ENCODE measurements at places on chromosomes 3 and 15.

GRCh38 chr3:38662544-38662943, 13.1 kb upstream of the SCN5A start:
- peak; percentile 61 for DNase-seq

GRCh38 chr15:80151148-80151547, 1.7 kb upstream of the FAH start:
- no peak for DNase-seq

DNA sequence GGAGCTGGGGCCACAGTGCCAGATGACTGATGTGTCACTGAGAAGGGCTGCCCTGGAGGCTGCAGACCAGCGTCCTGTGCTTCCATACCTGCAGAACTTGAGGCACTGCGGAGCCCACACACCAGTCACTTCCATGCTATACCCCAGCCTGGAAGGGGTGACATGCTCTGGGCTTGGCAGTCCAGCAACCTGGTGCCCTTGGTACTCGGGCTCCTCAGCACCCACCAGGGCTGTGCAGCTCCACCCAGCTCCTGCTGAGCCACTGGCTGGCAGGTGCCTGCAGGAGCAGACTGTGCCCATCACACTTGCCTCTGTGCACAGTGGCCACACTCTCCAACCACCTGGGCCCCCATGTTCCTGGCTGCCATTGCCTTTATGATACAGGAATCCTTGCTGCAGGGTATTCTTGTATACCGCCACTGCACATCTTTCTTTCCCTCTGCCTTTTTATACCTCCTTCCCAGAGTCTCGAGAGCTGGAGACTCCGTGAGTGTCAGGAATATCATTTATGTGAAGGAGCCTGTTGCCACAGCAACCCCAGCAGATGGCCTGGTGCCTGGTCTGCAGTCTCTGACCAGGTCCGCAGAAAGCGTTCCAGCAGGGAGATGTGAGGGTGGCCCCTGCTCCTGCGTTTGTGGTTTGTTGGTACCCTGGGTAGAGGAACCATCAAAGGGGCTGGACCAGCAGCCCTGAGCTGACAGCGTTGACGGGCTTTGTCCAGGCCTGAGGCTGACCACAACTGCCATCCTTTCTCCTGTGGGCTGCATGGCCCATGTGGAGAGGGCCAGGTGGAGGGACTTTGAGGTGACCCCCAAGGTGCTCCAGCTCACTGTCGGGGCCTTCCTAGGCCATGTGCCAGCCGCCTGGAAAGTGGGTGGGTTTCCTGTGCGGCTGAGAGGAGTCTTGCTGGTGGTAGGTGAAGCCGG, 93.4 kb upstream of the PLXNA1 start:
- DNase-seq = no peak

- no peak for DNase-seq
Measured at GRCh38 chr3:5729852-5730251, 542.3 kb downstream of the EDEM1 start.

- DNase-seq = peak; percentile 90
Measured at GRCh38 chr15:45121706-45122417, 7.7 kb downstream of the DUOXA2 start.

- DNase-seq = peak; percentile 56
Measured at GRCh38 chr3:38131621-38132369, 5.1 kb downstream of the ACAA1 start.

- DNase-seq = peak; percentile 63
Measured at GRCh38 chr3:108218811-108219210, 3.4 kb downstream of the IFT57 start.

DNA sequence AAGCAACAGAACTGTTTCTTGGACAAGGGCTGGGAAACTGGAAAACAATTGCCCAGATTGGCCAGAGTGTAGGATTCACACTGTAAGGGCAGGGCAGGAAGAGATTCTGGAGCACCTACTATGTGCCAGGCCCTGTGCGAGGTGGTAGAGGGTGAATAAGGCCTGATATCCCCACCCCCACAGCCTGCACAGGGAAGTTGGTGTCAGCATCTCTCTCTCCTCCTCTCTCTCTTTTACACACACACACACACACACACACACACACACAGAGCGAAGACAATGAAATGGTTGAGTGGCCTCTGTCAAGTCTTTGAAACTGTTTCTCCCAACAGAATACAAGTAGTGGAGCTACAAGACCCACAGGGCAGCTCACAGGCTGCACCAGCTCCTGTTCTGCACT, 47.1 kb upstream of the SLCO2A1 start:
- DNase-seq = no peak

GRCh38 chr3:147615035-147615434, 205.9 kb downstream of the ZIC1 start:
- DNase-seq = no peak

DNA sequence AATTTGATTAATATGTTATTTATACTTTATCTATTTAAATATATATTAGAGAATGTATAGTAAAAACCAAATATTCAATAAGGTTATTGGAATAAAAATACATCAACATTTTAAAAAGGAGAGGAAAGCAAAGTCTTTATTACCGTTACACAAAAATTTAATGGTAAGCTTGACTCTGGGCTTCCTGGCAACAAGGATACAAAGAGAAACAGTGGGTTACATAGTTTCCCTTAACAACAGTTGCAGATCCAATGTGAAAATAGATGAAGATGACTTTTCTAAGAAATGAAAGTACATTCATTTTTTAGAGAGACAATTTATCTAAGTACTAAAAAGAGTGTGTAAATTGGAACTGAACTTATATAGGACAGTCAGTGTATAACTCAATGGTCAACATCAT, 6.0 kb upstream of the PHLDB2 start:
- DNase-seq = no peak

DNA sequence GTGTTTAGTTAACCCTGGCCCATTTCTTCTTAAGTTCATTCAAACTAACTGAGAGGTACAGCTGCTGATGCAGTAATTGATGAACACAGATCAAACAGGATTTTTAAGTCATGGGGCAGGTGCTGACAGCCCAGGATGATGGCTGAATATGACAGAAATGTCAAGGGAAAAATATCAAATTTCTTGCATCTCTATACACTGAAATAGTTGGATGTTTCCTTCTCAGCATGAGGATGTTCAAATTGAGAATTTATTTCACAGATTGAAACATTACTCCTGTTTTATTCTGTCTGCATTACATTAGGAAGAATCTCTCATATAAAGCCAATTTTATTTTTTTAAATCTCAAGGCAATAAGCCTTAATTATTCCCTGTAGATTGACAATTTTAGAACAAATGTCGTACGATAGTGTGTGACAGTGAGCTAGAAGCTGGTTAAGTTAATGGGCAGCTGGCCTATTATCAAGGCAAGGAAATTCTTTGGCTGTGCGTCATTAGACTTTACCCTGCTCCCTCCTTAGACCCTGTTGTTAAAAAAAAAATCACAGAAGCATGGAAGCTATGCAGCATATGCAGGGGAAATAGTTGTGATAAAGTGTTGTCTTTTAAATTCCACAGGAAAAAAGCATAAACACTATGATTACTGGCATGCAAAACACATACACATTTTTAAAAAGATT, 183.8 kb upstream of the KCNMB2 start:
- DNase-seq = peak; percentile 94

- DNase-seq = peak; percentile 70
Measured at GRCh38 chr3:10981961-10982360, 10.6 kb upstream of the SLC6A1 start.

- DNase-seq = no peak
Measured at GRCh38 chr3:194877291-194878119, 191.8 kb downstream of the FAM43A start.

DNA sequence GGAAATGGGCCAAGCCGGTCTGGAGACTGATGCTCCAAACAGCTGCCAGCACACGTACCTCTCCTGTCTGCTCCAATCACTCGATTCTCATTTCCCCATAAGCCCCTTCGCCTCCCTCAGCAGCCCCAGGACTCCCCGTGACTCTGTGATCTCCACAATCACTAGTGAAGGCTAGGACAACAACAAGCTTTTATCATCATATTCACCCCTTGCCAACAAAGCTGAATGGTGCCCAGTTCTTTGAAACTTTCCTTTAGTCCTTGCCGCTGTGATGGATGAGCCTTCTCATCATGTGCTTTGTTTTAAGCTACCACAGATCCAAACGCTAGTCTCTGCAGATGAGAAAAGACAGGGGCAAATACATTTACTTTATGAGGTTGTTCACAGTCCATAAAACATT, 242.0 kb downstream of the SV2B start:
- DNase-seq = no peak

DNA sequence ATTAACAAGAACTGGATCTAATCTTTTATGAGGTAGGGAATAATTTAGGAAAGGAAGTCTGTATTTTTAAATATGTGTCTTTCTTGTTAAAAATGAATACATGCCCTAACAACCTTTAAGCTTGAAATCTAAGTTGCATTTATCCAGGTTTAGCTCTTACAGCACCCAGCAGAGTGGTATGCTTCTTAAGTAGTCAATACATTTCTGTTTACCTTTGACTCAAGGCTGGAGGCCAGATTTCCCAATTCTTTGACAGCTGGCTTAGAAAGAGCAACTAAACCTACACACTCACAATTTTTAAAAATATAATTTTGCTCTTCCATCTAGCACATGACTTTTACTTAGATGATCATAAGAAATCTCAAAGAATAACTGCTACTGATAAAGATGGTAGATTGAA, 148.9 kb downstream of the DPH6 start:
- DNase-seq = no peak

GRCh38 chr3:38475716-38476115, 20.4 kb upstream of the EXOG start:
- DNase-seq = no peak

DNA sequence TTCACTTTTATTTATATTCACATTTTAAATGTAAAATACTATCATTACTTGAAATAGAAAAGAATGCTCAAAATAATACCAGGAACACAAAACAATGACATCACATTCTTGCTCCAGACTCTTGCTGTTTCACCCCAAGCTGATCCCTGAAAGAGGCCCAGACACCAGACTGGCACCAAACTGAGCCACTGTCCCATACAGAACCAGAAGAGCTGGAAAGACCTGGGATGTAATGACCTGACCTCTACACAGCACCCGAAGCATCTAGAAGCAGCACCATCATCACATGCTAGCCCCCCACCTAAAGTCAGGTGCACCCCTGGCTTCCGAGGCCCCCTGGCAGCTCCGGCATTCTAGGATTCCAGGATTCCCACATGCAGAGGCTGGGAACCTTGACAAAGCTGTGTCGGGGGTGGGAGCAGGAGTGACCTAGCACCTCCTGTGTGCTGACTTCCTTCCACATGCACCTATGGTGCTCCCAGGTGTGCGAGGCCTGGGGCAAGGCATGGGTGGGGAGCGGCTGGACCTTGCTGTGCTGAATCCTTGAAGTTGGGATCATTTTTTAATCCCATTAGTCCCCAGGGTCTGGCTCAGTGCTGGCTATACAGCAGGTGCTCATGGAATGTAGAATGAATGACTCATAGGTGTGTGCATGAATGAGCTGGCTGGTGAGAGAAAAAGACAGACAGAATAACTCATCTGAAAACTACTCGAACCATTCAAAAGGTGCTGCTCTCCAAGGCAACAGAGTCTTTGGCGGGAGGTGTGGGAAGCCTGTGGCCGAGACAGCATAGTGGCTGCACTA, 144.7 kb upstream of the IQSEC1 start:
- DNase-seq = no peak

DNA sequence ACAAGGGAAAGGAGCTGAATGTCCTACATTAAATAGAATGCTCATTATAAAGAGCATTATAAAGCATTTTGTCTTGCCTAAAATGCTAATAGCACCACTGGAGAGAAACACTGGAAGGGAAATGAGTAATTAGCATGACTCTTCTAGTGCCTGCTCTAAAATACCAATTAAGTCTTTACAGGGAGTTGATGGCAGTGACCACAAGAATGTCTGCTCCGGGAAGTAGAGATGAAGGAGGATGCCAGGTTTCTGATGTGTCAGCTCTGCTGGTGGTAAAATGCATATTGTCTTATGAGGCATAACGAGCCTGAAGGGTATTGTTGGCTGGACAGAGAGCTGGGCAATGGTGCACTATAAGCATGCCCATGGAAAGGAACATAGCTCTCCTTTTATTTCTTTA, 49.5 kb downstream of the MYLK start:
- DNase-seq = peak; percentile 86

GRCh38 chr3:123154020-123154985, 47.4 kb upstream of the SEC22A start:
- no peak for DNase-seq

DNA sequence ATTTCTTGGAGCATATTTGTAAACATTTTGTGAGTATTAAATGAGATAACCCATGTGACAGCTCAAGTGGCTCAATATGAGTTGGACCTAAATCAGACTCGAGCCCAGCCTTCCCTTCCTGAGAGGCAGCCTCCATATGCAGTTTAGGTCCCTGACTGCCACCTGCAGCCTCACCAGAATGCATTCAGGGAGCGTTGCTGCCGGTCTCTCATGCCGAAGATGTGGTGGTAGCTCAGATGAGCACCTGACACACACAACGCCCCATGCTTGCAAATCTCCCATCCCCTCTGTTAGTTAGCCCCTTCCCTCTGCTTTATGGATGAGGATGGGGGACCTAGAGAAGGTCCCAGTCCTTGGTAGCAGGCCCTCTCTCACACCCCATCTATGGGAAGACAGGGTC, 9.2 kb downstream of the ST6GAL1 start:
- no peak for DNase-seq

DNA sequence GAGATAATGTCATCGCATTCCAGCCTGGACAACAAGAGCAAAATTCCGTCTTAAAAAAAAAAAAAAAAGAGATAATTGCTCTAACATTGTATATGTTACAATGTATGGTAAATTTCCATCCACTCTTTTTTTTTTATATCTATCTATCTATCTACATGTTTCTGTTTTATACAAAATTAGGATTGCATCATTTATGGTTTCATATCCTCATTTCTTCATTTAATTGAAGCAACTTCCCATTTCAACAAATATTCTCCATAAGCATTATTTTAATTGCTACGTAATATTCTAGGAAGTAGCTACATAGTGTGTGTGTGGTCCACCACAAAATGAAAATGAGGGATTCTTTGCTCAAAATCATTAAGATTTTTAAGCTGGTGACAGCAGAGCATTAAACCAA, 18.4 kb downstream of the RBP1 start:
- DNase-seq = no peak

GRCh38 chr15:70090436-70091296, 7.1 kb downstream of the TLE3 start:
- no peak for DNase-seq

DNA sequence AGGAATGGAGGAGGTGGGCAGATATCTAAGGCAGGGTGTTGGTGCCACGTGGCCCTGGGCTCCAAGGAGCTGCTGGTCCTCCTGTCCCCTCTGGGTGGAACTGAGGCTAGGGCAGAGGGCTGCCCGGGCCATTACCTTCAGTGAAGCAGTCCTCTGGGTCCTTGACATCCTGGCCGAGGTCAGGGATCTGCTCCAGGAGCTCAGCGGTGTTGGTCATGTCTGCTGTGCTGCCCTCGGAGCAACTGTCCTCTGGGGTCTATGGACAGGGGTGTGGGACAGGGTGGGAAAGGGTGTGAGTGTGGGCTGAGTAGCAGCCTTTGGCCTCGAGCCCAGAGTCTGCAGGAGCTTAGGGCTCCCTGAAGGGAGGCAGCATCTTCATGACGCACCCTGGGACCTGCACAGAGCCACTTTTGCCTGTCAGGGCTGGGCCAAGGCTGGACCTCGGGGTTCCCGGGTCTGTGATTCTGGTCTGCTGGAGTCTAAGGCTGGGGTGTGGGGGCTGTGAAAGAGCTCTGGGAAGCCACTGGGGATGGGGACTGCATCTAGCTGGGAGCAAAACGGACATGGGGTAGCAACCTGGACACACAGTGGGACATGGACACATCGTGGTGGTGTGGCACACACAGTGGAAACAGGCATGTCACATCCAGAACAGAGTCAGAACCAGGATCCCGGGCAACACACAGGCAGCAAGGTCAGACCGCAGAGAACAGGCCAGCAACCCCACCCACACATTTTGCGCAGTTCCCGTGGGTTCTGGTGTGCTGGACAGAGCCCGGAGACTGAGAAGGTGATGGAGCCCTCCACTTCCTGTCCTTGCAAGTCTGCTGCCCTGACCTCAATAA, 72.7 kb downstream of the SCN5A start:
- DNase-seq = peak; percentile 2
